GF-D8 (cell line): ENCODE measurements at places on chromosomes 2 and 18.
A peak's percentile ranks its signal among the peaks of the same experiment; 100 is the strongest.

DNA sequence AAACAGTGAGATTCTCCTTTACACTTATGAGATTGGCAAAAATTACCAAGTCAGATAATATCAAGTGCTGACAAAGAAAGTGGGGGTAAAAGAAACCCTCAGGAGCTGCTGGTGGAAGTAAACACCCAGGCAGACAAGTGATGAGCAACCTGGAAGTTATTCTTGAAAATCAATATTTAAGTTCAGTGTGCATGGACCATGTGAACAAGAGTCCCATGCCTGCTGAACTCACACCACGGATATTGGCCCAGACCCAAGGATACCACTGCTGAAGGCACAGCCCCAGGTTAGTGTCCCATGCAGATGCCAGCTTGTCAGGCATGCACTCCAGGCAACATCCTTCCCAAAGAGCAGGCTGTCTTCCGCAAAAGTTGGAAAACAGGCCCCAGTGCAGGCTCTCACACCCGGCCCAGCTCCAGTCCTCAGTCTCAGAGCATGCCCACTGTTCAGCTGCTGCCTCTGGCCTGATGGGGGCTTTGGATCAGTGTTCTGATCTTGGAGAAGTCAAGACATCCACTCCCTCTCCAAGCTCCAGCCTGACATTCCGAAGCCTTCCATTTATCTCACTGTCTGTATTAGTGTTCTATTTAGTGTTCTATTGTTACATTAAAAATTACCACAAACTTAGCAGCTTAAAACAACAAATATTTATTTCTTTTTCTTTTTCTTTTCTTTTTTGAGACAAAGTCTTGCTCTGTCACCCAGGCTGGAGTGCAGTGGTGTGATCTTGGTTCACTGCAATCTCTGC is 70.0 kb downstream of the HS1BP3 start:
- no peak for DNase-seq

DNA sequence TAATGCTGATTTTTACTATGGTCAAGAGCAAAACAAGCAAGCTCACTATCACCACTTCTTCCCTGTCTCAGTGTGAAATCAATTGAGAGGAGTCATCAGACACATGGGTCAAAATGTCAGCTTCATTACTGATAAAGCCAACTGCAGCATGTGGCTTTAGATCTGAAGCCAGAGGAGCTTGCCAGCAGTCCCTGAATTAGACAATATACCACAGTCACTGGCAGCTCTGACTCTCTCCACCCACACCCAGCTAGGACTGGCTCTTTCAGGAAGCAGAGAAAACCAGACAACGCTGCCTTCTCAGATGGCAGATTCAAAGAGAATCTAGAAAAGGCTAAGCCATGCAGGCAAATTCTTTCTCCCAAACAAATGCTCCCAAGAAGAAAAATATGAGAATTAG is 20.0 kb upstream of the ASB18 start:
- DNase-seq: no peak

DNA sequence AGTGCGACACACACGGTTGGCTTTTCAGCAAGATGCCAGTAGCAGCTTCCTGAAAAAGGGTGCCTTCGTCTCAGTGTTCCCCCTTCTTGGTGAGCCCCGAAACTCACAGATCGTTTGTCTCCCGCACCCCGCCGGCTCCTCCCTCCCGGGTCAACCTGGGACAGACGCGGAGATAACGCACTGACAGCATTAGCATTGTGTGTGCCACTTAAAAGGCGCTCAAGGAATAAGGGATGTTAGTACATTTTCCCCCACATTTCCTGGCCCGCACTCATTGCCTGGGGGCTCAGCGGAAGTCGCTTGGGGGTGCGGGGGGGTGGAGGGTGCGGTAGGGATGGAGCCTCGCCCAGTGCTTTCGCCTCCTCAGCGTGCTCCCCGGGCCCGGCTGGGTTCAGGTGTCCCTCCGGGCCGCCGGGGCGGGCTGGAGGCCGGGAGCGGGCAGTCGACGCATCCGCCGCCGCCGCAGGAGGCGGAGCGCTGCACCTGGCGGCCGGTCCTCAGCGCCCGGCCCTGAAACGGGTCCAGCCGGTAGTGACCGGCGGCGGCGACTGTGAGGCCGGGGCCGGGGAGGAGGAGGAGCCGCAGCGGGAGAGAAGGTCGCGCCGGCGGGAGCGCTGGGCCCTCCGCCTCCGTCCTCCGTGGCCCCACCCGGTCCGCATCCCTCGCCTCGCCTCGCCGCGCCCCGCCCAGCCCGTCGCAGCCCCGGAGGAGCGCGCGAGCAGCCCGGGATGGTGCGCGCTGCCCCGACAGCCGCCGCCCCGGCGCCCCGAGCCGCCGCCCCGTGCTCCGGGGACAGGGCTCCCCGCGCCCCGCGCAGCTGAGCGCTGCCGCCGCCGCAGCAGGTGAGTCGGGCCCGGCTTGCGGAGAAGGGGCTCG is at the start of gene MFSD6:
MFSD6 (plus strand) TSS at position 694 of the 876 bp plus-strand sequence. CDS start 27,675 bp downstream, outside the sequence.
- no peak for DNase-seq

GRCh38 chr18:65352186-65352585 is 398.6 kb upstream of the CDH7 start:
- DNase-seq: no peak

GRCh38 chr2:102286041-102286440 is 25.3 kb upstream of the IL1RL1 start:
- no peak for DNase-seq

DNA sequence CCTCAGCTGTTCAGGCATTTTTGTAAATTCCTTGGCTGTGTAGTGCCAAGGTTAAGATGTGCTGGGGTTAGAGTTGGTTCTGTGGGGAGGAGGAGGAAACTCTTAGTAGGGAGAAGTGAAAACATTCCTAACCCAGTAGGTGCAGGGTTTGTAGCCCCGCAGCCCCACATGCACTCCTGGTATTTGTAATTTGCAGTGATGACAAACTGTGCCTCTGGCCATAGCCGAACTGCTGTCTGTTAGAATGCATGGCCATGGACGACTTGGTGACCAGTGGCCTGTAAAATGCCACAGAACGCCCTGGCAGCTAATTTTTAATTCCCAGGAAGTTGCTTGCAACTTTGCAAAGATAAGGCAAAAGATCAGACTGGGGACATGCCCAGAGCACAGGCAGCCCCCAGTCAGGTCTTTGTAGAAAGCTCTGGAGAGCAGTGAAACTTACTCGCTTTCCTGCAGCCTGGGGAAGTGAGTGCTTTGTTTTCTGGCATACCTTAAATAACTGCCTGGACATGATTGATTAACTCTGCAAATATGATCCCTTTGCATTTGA is 38.4 kb downstream of the LYPD6B start:
- no peak for DNase-seq

GRCh38 chr2:190837420-190837819 is 43.2 kb upstream of the GLS start:
- DNase-seq: no peak

DNA sequence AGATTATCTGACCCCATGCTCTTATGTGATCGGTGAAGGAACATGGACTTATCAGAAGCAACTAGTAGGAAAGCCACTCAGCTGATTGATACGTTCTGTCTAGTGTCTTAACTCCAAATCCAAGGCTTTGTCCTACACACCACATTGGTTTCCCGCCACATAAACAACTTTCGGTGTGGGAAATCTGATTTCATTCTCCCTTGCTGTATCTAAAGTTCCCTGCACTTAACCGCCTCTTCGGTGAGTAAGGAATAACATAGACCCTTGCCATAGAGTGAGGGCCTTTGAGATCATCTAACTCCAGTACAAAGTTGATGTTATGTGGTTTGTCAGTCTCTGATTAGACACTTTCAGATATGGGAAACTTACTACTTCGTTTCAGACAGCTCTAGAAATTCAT is 538.2 kb upstream of the TNP1 start:
- DNase-seq: no peak

DNA sequence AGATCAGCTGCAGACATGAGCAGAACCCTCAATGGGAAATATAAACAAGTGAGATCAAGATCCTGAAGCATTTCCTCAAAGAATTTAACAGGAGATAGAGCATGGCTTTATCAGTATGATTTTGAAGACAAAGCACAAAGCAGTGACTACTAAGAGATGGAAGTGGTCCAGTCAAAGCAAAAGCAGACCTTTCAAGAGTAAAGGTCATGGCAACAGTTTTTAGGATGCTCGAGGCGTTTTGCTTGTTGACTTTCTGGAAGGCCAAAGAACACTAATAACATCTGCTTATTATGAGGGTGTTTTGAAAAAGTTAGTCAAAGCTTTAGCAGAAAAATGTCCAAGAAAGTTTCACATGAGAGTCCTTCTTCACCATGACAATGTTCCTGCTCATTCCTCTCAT is 128.5 kb downstream of the KCNE4 start:
- DNase-seq: no peak

GRCh38 chr2:235330775-235331451 is 162.9 kb upstream of the AGAP1 start:
- no peak for DNase-seq

DNA sequence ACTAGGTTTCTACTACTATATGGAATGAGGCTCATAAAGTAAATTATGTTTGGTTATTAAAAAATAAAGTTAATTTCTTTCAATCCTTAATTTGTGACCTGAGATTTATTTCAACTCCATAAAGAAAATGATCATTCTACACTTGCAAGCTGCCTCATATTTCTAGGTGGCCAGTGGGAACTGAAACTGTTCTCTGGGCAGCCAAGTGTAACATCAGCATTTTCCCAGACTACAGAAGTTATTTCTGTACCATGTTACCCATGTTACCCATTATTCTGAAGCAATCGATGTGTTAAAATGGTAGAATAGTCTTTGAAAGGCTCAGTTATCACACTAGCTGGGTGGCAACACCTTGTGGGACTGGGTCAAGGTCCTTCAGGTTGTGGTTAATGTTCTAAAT is 139.3 kb upstream of the FBXO11 start:
- DNase-seq: no peak

DNA sequence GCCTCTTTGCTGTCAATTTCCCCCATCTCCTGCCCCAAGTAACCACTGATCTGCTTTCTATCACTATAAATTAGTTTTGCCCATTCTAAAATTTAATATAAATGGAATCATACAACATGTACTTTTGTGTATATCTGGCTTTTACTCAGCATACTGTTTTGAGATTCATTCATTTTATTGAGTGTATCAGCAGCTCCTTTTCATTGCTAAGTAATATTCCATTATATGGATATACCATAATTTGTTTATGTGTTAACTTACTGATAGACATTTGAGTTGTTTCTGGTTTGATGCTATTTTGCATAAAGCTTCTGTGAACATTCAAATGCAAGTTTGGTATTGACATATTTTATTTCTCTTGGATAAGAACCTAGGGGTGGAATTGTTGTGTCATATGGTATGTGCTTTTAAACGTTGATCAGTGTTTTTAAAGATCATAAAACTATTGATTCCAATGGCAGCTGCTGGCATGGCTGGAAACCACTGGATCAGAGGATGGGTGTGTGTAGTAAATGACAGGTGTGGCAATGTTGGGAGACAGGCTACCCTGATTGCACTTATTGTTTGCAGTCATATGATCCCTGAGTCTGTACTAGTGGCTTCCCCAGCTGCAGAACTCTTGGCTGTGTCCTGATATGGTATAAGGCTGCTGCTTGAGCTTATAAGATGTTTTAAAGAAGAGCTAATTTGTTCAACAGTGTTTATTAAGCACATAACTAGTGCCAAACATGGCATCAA is 75.3 kb downstream of the CYP1B1 start:
- DNase-seq: no peak

DNA sequence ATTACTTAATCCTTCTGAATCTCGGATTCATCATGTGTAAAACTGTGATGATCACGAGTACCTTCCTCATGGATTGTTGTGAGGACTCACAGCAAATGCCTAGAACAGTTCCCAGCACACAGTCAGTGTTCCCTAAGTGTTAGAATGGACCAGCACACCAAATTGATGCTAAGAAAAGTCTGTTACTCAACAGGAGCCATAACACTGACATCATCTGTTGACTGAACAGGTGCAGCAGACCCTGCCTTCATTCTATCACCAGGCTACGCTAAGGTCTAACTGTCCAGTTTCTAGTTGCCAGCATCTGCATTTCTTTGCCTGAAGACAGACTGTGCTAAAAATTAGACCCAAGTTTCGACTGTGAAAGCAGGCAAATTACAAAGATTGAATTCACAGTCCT is 18.6 kb downstream of the DTNB start:
- no peak for DNase-seq

- no peak for DNase-seq
Observed at GRCh38 chr18:53360501-53361443, 863.7 kb downstream of the MBD2 start.

- no peak for DNase-seq
Observed at GRCh38 chr2:223654384-223654915, 52.3 kb upstream of the SCG2 start.

DNA sequence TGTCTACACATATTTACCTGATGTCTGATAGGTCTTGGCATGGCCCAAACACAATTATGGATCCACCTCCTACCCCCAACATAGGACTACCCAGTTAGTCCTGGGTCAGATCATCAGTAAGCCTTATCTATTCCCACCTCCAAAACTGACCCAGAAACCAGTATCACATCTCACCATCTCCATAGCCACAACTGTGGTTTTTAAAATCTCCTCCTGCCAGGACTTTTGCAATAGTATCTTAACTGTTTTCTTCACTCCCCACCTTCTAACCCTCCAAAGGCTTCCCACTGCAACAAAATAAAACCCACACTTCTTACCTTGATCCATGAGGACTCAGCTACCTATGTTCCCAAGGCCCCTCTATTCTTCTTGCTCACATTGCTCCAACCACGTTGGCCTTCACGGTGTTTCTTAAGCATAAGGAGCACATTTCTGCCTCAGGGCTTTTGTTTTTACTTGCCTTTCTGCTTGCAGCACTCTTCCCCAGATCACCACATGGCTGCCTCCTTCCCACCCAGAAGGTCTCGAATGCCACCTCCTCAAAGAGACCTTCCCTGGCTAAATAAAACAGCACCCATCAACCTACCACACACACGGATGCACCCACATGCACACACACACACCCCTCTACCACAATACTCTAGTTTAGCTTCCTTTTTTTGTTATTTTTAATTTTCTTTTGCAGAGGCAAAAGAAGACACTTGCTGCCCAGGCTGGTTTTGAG is 125.9 kb upstream of the SLC1A4 start:
- peak; percentile 87 for DNase-seq

DNA sequence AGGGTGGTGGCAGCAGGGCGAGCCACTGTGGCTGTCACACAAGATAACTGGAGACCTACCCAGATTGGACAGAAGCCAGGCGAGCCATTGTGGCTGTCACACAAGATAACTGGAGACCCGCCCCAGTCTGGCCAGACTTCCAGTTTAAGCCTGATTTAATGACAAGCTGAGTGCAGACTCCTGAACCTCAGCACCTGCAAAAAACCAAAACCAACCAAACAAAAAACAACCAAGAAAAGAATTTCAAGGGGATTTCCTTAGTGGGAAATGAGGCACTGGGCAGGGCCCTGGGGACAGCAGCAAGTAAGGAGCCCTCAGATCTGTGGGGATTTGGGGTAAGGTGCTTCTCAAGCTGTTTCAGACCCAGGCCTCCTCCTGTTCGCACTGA is 95.2 kb upstream of the BOD1L2 start:
- DNase-seq: no peak

- DNase-seq: peak; percentile 98
Observed at GRCh38 chr2:43131051-43131889, 95.1 kb downstream of the ZFP36L2 start.

GRCh38 chr2:94871226-94872087 is at the start of gene TEKT4:
TSS of gene TEKT4 (plus strand) at chr2:94871430. CDS start at chr2:94871580, 150 bp downstream.
- no peak for DNase-seq

GRCh38 chr2:154688373-154688772 is 10.1 kb upstream of the KCNJ3 start:
- DNase-seq: no peak

GRCh38 chr2:222862106-222862908 is 1.5 kb downstream of the ACSL3 start:
- DNase-seq: no peak

GRCh38 chr2:231152800-231153557 is 28.1 kb upstream of the HTR2B start:
- DNase-seq: no peak

GRCh38 chr2:203972066-203972465 is 35.5 kb downstream of the ICOS start:
- DNase-seq: no peak
